ENCODE measurements at places on chromosomes 4 and X.
A peak's percentile ranks its signal among the peaks of the same experiment; 100 is the strongest.

DNA sequence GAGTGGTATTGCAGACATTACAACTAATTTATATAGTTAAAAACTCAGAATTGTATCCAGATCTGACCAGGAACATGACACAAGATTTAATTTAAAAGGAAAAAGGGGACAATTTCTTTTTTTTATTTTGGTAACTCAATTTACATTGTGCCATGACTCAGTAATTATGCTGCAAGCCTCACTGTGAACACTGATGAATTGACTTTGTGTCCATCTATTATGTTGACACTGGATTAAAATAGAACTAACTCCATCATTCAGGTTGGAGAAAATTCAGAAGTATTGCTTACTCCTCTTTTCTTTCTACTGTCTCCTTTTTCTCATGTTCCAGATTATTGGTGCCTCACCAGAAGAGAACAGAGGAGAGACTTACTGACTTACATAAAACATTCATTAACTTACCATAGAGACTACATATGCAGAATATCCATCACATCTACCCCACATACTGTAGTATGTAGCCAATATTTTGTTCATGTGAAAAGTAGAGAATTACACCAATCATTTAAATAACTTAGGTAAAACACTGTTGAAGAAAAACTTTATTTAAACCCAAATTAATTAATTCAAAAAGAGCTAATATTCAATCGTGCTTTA lies 15.8 kb upstream of the LEF1 start:
- no peak for DNase-seq

- DNase-seq: no peak
These were observed 334.5 kb upstream of the SLC7A11 start for GRCh38 chr4:138576684-138577083.

DNA sequence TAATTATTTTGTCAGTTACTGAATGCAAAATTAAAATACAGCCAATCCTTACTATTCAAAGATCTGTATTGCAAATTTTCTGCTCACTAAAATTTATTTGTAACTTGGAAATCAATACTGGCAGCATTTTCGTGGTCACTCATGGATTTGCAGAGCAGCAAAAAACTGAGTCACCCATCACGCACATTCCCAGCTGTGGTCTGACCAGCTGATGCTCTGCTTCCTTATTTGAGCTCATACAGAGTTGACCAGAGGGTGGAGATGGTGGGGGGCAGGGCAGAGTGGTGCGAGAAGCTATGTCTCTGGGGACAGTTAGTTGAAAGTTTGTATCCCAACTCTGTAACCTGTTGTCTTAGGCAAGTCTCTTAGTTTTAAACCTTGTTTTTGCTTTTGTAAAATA lies 214.8 kb downstream of the SPCS3 start:
- no peak for DNase-seq

GRCh38 chr4:7393601-7394575 lies 40.8 kb downstream of the PSAPL1 start:
- DNase-seq: peak; percentile 85

GRCh38 chrX:3522101-3522650 lies 175.7 kb upstream of the MXRA5 start:
- no peak for DNase-seq

- no peak for DNase-seq
These were observed 135.9 kb downstream of the GATB start for GRCh38 chr4:151624626-151625565.

DNA sequence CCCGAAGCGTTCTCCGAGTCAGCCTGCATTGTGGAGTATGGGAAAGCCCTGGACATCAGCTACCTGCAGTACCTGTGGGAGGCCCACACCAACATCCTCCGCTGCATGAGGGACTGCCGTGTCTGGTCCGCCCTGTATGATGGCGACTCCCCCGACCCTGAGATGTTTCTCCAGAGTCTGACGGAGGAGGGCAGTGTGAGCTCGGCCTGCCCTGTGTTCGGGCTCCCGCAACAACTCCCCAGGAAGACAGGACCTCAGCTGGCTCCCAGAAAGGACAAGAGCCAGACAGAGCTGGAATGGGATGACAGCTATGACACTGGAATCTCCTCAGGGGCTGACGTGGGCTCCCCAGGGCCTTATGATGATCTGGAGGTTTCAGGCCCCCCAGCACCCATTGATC lies 111.3 kb downstream of the GATB start:
- no peak for DNase-seq

DNA sequence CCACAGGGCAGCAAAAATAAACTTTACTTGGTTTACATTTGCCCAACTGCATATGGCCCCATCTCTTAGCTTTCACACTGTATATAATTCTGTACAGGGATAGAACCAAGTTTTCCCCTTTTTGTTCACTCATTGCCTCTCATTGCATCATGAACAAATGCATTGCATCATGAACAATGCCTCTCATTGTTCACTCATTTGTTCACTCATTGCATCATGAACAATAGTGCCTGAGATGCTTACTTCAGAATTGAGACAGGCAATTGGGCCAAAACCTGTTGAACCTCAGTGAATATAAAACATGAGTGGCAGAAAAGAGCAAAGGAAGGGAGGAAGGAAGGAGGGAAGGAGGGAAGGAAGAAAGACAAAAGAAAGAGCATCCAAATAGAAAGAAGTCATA lies 98.2 kb downstream of the SOWAHB start:
- no peak for DNase-seq

GRCh38 chr4:95728145-95728544 lies 111.7 kb upstream of the PDHA2 start:
- DNase-seq: no peak

DNA sequence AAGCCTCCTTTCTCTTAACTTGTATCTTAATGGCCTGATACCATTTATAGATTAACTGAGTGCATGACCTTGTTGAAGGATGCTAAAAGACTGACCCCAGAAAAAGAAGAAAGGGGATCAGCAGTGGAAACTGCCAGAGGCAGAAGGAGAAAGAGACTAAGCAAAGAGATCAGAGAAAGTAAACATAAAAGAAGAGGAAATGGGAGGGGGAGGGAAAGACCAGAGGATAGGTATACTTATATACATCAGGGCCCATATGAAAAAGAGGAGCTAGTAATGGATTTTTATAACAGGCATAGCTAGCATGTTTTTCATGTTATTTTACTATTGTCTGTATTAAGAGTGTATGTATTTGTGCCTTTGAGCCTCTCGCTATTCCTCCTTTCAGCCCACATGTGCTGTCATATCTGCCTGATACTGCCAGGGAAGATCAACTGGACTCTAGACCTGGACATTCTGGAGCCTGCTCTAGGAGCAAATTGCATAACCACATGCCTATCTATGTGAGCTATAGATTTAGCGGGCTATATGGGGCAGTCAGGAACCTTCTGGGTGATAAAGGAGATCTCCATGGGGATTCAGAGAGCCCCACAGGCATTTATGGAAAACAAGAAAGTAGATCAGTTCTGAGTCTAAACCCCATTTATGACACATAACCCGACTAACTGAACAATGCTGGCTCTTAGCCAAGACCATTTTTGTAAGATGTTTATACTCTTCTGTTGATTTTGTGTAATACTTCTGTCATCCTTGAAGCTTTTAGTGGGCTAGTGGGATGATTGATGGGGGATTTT lies 13.4 kb upstream of the SNX12 start:
- no peak for DNase-seq

GRCh38 chr4:138510053-138510452 lies 267.9 kb upstream of the SLC7A11 start:
- no peak for DNase-seq

DNA sequence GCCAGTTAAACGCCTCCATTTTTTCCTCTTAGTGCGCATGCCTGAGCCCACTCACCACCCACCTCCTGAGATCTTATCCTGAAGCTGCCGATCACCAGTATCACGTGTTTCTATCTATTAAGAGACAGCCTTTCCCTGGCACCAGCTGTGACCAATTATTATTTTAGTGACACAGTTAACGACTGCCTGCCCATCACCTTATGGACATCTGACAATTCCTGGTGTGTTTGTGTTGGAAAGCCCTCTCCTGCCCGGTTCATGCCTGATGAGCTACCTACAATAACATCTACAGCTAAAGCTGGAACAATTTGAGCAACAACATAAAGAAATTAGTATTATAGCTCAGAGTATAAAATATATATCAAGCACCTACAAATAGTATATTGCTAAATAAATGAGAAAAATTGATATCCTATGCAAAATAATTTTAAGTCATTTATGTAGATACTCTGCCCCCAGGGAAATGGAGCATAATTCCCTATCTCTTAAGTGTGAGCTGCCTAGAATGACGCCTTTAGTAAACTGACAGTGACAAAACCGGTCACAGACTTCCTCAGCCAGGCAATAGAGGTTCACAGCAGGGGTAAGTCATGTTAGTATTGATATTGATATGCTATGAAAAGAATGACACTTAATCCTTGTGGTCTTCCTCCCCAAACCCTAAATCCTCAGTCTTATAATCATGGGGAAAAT lies 862.2 kb downstream of the TRAM1L1 start:
- no peak for DNase-seq

DNA sequence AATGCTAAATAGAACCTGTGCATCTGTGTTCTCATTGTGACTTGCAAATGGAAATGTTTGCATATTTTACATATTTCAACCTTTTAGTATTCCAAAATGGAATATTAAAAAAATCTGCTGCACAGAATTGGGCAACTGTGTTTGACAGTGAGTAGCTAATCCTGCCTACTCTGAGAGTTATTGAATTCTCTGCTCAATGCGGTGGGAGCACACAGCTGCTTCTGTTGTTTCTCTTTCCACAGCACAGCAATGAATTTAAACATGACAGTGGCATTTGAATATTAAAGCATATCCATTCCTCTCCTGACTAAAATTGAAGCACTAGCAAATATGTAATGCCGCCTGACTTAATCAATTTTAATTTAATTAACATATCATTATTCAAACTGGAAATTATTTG lies 366.6 kb downstream of the GASK1B start:
- DNase-seq: no peak

DNA sequence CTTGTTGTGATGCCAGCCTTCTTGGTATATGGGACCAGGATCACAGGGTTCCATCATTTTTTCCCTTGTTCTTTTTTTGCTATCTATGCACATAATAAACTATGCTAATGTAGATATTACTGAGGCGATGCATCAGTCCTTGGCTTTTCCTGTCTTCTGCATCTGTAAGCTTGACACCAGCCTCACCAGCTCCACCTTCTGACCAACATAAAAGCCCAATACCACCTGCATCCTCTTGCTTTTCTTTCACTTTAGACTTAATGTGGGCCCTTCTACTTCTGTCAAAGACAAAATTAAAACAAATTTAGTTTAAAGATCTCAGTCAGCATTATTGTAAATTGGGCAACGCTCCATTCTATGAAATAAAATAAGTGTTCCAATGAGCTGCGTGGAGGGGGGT lies 1718.8 kb upstream of the PCDH10 start:
- DNase-seq: no peak

GRCh38 chr4:182741054-182741453 lies 176.1 kb downstream of the DCTD start:
- DNase-seq: no peak

DNA sequence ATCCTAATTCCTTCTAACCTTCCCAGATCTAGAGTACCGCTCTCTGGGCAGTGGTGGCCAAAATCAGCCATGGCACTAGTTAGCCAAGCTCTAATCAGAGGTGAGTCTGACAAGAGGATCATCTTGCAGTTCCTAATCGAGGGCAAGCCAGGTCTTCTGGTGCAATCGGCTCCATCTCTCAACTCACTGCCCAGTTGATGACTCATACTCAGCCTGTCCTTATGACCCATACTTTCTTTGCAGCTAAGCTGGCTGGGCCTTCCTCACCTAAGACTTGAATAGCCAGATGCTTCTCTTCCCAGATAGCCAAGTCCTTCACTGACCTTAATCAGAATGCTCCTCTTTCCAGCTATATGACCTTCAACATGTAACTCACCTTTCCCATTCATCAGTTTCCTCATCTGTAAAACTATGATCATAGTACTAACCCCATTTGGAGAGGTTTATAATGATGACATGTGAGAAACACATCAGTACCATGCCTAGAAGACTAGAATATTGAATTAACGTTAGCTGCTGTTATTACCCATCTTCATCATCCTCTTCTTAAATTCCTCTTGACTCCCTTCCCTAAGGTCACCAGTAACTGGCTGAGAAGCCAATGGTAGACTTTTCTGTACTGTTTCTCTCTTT lies 57.1 kb downstream of the RELL1 start:
- no peak for DNase-seq

DNA sequence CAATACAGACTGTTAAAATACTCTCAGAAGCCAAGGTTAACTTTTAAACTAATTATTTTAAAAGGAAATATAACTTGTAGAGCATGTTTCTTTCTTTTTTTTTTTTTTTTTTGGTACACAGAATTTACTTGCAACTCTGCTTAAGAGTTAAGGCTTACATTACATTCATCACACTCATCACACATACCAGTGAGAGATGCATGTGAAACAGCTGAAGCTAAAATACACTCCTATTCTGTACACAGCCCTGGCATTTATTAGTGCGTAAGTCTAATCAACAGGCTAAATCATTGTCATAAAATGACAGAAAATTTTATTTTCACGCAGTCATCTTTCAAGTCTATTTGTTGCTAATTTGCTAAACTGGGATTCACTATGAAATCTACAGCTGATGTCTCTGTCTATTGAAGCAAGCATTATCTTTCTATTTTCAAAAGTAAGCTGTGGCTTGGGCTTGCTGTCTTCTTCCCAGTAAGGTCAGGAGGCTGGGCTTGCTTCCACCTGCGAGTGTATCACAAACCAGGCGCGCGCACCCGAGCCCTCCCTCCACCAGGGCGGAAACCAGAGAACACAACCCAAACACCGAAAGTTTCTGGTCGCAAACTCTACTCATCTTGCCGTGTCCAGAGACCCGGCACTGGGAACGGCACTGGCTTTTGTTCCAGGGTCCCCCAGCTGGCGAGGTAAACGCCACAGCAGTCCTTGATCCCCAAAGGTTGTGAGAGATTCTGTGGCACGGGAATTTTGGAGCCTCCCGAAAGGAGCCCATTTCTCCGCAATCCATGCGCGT lies 3.9 kb downstream of the MAML3 start:
- no peak for DNase-seq

DNA sequence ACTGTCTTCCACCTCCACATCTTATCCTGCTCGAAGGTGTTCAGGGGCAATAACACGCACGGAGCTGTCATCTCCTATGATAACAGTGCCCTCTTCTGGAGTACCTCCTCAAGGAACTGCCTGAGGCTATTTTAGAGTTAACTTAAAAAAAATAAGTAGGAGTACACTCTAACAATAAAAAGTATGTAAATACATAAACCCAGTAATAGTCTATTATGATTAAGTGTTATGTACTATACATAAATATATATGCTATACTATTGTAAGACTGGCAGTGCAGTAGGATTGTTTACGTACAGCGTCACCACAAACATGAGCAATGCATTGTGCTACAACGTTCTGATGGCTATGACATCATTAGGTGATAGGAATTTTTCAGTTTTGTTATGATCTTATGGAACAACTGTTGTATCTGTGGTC lies 34.5 kb upstream of the TLR2 start:
- DNase-seq: no peak

GRCh38 chrX:9127986-9128385 lies 94.1 kb upstream of the FAM9B start:
- DNase-seq: no peak

DNA sequence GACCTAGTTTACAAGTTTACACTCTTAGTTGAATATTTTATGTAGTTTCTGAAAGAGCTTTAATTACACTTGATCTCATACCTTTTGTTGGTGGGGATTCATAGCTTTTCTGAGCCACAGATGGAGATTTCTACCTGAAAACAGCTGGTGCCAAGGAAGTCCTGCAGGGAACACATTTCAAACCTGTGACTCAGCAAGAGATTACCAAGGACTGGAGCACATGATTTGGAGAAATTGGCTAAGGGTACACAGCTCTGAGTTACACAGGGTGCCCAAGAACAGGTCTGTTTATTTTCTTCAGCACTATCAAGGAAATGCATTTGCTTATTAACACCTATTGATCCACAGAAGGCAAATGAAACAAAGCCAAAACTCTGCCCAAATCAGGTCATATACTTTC lies 691.5 kb downstream of the KCTD8 start:
- no peak for DNase-seq
